DMS53 (cell line): ENCODE measurements at places on chromosomes 11 and 22.

- DNase-seq, result no peak
Observed at GRCh38 chr11:120394119-120394518, 57.9 kb downstream of the ARHGEF12 start.

GRCh38 chr11:120974965-120975364, 48.9 kb upstream of the TBCEL start:
- no peak for DNase-seq

DNA sequence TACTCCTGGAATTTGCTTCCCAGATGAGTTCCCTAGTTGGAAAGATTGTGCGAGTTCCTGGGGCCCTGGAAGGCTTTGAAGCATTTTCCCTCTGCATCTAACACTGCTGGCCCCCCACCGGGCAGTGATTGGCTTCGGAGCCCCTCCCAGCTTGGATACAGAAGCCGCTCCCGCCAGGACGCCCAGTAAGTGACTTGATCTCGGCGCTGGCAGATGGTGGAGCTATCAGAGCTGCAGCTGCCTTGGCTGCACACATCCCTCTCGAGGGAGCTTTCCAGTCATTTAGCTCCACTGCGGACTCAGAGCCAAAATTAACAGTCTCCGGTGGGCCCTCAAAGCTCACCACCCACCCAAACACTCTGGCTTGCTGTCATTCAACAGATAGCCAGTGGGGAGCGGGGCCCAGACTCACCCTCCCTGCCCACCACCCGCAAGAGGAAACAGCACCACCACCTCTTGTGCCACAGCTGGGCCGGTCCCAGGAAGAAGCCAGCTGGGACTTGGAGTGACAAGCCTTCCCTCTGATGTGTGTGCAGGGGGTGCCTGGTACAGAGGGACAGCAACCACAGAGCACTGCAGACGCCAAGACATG, 162.3 kb downstream of the TRIM29 start:
- DNase-seq, result no peak

GRCh38 chr11:19244084-19244483, 3.3 kb upstream of the E2F8 start:
- peak; percentile 71 for DNase-seq

GRCh38 chr11:73154178-73154577, 12.1 kb upstream of the FCHSD2 start:
- DNase-seq, result no peak

- no peak for DNase-seq
Observed at GRCh38 chr11:67419325-67420049, 4.0 kb downstream of the CARNS1 start.

DNA sequence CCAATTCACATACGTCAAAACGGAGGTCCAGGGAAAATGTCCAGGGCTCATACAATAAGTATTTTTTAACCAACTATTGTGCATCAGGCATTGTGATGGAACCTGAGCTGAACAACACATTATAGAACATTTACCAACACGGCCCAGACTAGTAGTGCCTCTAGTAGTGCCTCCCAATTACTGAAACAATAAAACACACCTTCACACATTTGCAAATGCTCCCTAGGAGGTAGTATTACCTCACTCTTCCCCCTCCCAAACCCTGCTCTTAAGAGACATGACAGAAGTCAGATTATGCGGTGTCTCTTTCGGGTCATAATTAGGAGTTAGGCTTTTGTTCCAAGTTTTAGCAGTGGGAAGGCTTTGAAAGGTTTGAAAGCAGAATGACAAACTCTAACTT, 61.1 kb downstream of the PAK1 start:
- DNase-seq, result no peak

DNA sequence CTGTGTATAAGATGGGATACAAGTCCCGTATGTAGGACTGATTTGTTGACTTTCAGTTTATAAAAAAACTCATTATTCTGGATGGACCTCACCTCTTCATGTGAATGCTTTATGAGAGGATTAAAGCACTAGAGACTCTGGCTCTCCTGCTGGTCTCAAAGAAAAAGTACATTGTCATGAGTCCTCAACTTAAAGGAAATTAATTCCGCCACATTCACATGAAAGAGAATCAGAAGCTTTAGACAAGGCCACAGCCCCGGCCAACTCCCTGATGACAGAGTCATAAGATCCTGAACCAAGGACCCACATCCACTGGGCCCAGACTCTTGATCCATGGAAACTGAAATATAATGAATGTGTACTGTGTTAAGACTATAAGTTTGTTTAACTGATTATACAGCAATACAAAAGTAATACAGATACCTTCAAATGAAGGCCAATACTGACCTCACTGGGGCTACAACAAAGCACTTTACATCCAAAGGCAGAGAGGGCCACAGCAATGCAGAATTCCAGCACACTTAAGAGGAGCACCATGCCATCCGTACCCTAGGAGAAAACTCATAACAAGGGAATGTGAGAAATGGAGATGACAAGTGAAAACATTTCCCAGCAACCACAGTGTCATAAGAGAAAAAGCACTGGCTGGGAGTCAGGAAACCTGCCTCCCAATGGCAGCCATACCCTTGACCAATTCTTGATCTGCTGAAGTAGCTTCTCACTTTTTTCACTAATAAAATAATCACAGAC, 25.4 kb upstream of the MS4A6A start:
- no peak for DNase-seq

DNA sequence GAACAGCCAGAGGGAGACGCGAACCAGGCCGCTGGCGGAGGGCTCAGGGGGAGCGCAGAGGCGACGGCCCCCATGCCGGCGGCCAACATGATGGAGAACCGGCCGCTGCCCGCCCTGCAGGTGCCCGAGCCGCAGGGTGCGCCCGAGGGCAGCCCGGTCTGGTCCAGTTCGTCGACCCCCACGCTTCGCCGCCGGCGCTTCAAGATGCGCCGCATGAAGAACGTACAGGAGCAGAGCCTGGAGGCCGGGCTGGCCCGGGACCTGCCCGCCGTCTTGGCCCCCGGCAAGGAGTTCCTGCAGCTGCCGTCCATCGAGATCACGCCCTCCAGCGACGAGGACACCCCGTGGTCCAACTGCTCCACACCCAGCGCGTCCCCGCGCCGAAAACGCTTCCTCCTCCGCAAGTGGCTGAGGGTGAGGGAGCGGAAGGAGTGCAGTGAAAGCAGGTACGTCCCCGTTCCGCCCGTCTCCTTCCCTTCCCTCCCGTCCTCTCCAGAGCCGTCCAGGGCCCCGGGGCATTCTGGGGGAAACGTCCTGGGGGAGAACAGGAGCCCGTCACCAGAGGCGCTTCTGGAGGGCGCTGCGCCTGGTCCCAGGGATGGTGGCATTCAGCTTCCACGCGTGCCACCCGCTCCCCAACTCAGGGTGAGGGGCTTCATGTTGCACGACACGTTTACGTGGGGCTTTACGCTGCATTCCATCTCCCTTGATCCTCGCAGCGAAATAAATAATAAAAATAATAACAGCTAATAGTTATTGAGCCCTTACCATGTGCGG, 840 bp downstream of the GRAMD1B start:
- DNase-seq, result peak; percentile 92

DNA sequence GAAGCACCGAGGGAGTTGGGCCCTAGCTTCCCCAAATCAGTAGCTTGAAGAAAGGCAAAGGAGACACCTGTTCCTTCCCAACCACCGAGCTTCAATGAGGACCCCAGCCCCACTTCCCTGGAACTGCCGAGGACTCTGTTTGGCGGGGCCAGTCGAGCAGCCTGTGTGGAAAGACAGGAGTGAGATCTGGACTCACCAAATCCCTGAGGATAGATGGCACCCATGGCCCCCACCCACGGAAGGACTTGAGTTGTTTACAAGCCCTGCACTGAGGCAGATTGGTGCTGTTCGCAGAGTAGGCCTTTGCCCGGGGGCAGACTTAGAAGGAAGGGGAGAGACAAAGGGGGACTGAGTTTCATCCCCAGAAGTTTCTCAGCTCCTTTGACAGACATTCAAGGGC, 64.6 kb downstream of the FEZ1 start:
- no peak for DNase-seq

DNA sequence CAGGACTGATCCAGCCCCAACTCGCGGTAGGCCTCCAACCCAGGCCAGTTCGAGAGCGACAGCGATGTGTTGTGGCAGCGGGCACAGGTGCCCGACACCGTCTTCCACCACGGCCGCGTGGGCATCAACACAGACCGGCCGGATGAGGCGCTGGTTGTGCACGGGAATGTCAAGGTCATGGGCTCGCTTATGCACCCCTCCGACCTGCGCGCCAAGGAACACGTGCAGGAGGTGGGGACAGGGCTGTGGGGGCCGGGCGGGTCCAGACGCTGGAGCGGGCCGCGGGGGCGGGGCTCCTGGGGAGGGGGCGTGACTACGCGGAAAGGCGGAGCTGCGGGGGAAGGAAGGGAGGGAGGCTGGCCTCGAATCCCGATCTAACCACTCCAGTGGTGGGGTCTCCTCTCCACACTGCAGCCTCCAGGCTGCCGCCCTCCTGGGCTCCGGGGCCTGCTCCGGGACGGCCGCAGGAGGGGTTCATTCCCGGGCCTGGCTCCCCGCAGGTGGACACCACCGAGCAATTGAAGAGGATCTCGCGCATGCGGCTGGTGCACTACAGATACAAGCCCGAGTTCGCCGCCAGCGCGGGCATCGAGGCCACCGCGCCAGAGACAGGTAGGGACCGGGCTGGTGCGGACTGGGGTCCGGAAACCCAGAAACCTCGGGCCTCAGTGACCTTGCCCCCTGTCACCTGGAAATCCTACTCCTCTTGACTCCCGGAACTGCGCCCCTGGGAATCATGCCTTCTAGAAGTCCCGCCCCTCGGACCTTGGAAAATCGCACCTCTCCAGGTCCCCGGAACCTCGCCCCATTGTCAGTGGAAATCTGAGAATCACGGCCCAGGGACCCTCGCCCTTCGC, 14.9 kb downstream of the TMEM258 start:
- DNase-seq, result no peak

DNA sequence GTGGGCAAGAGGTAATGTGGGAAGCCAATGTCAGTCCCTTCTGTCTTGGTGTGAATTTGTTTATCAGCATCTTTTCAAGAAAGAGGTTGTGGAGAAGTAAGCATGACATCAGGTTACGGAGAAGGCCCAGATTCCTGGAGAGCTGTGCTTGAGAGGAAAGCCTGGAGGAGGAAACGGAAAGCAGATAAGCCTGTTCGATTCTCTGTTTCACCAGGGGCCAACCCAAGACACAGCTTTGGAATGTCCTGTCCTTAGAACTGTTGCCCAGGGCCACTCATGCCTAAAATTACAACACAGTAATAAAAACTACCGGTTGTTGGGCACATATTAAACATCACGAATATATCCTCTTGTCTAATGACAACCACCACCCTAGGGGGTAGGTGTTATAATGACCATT, 148.5 kb downstream of the NAV2 start:
- no peak for DNase-seq

GRCh38 chr11:117489999-117490679, 162.5 kb downstream of the CEP164 start:
- DNase-seq, result no peak

DNA sequence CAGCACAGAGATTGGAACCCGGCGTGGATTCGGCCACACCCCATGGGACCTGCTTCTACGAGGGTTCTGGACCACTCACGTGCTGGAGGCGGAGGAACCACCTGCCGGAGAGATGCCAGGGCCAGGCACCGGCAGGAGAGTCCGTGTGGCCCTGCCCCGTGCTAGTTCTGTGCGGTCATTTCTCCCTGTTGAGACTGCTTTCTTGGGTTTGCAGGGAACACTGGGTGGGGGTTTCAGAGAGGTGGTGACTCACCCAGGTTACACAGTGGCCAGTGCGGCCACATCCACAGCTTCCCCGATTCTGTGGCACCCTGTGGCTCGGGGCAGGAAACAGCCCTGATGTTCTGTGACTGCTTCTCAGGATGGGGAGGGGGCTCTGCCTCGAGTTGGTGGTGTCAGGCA, 3.6 kb upstream of the PHLDA2 start:
- peak; percentile 84 for DNase-seq

DNA sequence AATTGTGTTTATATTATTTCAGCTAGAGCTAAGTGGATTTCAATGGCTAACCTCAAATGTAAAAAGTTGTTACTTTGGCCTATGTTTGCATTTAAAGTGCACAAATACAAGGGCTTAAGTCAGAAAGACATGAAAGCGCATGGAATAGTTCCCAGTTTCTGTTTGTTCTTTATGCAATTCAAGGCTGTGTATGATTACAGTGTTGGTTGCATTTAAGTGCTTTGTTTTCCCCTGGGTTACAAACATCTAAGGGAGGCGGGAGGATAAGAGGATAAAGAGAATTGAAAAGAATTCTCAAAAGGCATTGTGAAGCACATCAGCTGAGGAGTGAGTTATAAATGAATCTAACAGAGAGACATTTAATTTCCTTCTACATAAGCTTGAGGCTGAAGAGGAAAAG, 453.4 kb downstream of the NTM start:
- DNase-seq, result peak; percentile 58

DNA sequence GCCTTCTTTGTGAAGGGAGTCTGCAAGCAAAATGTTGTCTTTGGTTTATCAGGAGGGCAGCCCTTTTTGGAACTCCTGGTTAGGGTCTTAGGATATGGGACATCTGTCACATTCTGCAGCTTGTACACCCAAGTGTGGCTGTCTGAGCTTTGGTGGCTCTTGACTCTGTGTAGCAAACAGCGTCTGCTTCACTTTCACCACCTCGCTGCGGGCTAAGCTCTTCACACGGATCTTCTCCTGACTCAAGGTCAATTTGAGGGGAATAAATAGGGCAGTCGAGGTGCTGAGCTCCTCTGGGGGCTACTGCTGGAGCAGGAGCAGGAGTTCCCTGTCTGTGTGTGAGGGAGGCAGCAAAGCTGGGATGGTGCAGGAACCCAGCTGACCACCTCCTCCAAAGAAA, 10.6 kb downstream of the MICAL2 start:
- peak; percentile 35 for DNase-seq

DNA sequence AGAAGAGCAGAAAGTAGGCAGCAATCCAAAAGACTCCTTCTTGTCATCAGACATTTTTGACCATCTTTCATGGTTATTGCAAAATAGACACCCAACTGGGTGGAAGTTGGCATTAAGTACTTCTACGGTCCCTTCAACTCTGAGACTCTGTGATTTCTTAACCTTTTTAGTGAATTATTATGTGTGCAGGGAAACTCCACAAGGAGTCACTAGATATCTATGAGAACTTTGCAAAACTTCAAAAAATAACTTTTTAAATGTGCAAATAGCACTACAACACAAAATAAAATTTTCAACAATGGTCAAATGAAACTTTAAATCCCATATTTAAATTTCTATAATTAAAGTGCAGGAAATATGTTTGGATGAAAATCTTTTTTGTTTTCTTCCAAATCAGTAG, 88.7 kb downstream of the SLC17A6 start:
- no peak for DNase-seq

DNA sequence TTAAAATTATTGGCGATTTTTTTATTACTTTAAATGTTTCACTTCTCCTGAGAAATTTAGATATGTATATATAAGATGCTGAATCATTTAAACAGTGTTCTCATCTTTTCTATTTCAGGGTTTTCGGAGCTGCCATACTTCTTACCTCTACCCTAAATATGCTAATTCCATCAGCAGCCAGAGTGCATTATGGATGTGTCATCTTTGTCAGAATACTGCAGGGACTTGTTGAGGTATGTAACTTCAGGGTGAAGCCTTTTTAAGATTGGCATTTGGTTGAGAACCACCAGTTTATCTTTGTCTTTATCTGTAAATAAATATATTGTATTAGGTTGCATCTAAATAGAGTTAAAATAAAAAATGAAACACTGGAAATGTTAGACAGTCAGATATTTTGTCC, 21.1 kb downstream of the SLC17A6 start:
- DNase-seq, result no peak
